ENCODE measurements at places on chromosomes 6 and 20.
A peak's percentile ranks its signal among the peaks of the same experiment; 100 is the strongest.

GRCh38 chr20:18645851-18646250 lies 58.0 kb downstream of the DTD1 start:
- DNase-seq = no peak

DNA sequence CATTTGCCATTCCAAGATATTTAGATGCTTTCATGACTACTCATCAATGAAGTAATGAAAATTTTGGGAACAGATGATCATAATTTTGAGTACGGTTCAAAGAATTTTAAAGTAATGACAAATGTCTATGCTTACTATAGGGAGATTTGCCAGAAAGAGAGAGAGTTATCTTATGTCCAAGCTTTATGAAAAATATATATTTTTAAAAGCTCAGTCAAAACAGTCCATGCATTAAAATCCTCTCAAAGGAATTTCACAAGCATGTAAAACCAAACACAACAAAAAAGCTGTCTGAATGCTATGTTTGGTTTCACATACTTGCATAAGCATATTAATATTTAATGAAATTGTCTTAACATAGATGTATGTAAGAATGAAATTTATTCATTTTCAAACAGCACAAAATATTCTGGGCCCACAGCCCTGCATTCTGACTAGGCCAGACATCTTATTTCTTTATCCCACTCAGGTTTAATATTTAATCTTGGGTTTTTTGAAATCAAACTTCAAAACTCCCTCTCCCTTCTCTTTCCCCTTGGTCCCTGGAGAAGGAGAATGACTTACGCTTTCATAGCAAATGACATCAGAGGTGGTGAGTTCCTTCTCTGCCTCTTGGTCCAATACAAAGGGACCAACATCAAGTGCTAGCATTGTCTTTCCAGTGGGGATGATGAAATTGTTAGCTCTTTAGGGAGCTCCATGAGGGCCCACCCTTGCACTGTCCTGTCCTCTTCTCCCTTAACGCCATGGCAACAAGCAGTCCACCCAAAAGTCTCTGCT lies 94.2 kb downstream of the ADAT2 start:
- no peak for DNase-seq

- no peak for DNase-seq
These were observed 186.6 kb upstream of the OPRM1 start for GRCh38 chr6:153852481-153852880.

- DNase-seq = no peak
These were observed 152.8 kb downstream of the SYCP2 start for GRCh38 chr20:59780494-59781185.

DNA sequence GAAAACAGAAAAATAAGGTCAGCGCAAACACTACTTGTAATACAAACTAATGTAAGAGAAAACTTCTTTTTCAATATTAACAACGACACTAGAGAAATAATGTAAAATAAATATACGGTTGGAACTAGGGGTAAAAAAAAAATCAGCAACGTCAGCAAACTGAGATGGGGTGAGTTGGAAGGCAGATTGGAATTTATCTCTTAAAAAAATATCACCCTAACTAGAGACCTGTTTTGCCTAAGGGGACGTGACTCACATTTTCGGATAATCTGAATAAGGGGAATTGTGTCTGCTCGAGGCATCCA lies 705 bp upstream of the UTRN start:
- DNase-seq = no peak

DNA sequence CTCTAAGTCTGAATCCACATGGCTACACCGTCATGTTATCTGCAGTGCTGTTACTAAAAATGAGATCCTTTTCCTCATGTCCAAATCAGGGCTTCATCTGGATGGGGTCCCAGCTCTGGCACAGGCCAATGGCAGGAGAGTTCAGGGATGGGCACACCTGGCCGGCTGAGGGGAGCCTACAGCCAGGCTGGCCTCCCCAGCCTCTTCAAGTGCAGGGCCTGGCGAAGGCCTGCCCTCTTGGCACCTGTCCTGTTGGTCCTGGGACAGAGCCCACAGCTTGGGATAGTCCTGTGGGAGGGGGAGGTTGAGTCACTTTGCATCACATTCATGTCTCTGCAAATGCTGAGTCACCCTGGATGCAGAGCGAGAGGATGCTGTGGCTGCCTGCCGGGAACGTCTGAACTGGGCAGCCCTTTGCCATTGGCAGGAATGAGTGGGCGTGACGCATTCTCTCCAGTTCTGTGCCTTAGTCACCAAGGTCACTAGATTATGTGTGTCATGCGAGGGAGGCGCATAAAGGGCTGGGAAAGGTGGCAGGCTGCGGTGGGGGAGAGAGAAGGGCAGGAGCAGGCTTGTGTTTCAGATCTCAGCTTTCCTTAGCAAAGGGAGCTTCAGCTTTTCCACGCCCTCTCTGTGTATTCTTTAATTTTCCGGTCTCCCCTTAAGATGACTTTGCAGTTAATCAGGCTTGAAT lies 223.2 kb upstream of the ECI2 start:
- DNase-seq = peak; percentile 99

DNA sequence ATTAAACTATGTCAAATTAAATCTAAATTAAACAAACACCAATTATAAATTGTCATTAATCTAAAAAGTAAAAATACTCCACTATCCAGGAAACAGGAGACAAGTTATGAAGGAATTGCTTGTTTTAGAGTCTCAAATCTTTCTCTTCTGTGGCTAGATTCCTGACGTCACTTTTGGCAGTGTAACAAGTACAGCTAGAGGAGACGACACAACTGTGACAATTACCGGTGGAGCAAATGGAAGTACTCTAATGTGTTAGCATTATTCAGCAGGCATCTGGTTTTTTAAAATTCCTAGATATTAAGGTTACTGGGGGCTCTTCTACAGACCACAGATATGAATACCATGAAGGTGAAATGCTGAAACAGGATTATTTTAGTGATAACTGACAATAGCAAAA lies 1042.7 kb downstream of the EPHA7 start:
- no peak for DNase-seq

DNA sequence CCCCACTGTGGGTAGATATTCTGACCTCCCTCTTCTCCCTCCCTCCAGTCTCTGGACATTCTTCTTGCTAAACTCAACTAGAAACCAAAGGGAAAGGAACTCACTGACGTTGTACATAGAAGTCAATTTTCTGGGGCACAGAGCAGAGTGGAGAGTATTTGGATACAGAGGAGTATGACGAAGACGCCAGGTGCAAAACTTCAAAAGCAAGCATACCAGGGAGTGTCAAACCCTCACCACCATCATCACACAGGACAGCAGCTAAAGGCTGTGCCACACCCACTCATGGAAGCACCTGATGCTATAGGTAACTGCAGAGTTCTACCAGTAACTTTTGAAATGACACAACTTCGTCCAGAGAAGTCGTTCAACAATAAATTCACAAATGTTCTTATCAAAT lies 64.8 kb downstream of the FYN start:
- no peak for DNase-seq

GRCh38 chr6:134261766-134262165 lies 56.1 kb downstream of the SGK1 start:
- no peak for DNase-seq

DNA sequence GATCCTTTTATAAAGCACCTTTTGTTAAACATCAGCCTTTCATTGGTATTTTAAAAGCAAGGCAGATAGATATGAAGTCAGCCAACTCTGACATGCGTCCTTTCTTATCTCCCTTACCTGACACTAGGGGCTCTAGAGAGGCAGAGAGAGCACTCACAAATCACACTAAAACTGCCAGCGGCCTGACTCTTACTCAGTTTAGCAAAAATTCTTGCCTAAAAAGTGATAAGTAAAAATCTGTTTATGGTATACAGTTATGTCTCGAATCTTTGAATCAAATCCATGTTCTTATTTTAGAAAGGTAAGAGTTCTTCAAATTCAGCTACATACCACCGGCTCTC lies 10.4 kb upstream of the TDRD6 start:
- DNase-seq = peak; percentile 10

DNA sequence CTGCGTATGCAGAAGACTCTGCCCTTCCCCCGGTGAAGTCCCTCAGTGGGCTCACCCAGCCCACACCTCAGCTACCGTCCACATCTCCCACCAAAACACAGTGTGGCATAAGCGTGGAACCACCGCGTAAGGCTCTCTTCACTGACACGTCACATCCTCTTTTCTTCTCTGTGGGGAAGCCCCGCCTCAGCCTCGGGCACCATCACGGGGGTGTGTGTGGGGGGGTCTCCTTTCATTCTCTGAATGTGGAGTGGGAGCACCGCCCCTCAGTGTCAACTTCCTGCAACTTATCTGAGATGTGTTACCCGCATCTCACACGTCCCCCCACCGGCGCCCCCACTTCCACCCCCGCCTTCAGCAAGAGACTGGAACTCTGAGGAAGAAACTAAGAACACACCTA lies 388.4 kb upstream of the JARID2 start:
- no peak for DNase-seq

- DNase-seq = no peak
These were observed 290.9 kb downstream of the CD83 start for GRCh38 chr6:14408446-14408845.

DNA sequence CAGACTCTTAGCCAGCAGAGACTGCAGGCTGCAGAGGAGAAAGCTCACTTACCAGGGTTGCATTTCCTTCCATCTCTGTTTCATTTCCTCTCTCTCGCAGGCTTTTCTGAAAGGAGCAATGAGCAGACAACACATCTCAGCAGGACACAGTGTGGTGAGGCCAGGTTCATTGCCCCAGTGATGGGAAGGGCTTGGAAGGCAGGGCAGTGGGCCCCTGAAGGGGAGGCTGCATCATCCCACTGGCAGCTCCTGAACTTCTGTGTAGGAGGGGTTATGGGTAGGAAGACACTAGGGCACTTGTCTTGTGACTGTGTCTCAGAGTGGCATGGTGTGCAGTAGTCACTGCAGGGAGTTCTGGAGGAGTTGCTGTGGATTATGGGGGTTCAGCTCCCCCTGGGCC lies 246.8 kb downstream of the QKI start:
- DNase-seq = no peak

GRCh38 chr20:55790178-55790577 lies 215.1 kb downstream of the CBLN4 start:
- no peak for DNase-seq

DNA sequence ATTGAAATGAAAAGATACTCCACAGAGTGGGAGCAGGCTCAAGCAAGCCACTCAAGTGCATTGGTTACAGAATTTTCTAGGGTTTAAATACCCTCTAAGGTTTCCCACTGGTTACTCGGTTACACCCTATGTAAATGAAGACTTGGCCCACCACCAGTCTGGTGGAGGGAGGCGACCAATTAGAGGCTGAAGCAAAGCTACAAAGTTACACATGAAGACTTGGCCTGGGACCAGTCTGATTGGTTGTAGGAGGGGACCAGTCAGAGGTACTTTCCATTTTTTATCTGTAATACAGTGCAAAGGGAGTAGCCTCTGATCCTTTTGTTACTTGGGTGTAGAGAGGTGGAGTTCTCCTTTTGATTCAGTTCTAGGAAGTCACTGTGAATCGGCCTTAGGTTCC lies 7.6 kb downstream of the SRSF12 start:
- no peak for DNase-seq

DNA sequence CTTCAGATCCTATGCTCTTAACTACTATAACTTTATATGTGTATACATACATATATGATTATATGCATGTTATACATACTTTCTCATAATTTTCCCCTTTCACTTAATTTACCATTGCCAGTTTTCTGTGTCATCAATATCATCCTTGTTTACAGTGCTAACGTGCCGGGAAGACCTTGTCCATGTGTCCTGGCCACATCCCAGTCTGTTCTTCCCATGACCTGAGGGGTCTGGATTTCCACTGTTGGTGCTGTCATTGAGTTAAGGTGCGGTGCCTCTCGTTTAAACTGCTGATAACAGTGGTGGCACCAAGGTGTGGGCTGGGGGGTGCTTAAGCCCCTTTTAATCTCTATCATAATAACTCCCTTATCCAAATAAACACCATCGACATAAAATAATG lies 8.5 kb upstream of the SDCBP2 start:
- DNase-seq = no peak

GRCh38 chr6:90411292-90411781 lies 114.7 kb upstream of the BACH2 start:
- DNase-seq = no peak

DNA sequence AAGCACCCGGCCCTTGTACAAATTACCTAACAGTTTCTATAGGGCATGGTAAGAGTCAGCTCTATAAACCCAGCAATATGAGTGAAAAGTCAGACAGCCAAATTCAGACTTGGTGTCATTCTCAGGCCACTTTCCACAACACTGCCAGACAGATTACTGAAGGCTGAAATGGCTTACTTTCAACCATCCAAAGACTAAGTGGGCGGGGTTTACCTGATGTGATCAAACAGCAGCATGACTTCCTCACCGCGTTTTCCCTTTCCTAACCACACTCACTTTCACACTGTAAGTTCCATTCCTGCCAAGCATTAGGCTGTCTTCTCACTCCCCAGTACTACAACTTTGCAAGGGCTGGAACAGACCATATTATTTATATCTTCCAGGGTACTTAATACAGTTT lies 85.9 kb downstream of the SMLR1 start:
- no peak for DNase-seq

GRCh38 chr6:142925575-142926110 lies 19.3 kb downstream of the HIVEP2 start:
- no peak for DNase-seq

GRCh38 chr6:128570680-128571063 lies 50.3 kb upstream of the PTPRK start:
- DNase-seq = no peak

DNA sequence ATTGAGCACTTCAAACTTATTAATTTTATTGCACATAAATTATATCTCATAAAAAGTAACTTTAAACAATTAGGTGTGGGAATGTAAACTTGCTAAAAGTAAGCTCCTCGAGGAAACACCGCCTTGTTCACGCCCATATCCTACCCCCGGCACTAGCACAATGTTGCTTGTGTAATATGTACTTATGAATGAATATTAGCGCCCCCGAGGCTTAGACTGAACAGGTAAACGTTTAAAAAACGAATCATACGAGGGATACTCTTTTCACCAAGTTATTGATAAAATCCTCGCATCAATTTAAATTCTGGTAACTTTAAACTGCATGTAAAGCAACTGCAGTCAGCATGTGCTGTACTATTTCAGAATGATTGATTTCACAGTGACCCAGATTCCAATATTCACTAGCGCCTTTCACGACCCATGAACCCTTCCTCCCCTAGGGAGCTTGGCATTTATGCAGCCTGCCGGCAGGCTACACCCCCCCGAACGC lies 637 bp downstream of the TFB1M start:
- peak; percentile 47 for DNase-seq

DNA sequence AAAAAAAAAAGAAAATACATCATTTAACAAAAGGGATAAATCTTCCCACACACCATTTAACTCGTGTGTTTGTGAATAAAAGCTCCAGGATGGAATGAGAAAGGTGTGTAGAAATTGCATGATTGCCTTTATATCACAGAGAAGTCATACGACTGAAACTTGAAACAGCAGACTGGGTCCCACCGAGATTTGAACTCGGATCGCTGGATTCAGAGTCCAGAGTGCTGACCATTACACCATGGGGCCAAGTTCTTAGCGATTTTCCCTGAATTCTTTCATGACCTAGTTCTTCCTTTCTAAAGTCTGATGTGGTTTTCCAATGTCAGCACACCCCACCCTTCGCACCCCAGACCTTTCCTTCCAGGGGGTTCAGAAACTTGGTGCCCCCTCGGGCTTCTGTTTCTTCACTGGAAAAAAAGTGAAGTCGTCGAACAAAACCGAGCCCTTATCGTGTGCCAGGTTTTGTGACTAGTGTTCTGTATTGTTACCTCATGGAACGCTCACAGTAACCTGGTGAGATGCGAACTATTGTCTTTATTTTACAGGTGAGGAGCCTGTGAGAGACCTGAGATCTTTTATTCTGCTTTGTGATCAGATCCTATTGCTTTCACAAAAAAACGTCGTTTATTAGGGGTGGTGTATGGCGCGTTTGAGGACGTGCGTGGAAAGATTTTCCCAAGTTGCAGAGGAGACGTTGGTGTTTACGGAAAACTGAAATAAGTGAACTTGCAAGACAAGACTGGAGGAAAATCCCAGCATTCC lies 120.8 kb downstream of the OR2B2 start:
- DNase-seq = peak; percentile 79
